ENCODE measurements at places on chromosomes 3 and 15.

GRCh38 chr3:62226601-62227339 lies 146.6 kb downstream of the FEZF2 start:
- no peak for DNase-seq

DNA sequence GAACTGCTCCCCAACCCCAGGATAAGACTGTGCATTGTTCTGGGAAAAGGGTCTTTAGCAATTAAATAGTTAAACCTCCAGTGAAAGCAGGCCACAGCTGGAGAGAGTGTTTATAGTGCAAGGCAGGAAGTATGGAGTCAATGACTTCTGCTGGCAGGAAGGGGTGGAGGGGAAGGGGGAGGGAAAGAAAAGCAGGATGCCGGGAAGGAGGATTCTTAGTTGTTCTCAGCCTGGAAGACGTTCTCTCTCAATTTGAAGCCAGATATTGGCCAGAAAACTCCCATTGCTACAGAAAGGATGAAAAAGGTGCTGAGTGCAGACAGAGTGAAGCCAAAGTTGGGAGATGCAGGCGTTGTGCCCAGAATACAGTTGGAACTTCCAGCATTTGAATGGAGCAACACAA lies 35.7 kb upstream of the ACTL6A start:
- no peak for DNase-seq

- no peak for DNase-seq
These were observed 119.9 kb downstream of the MBNL1 start for GRCh38 chr3:152388631-152389030.

GRCh38 chr3:177213801-177214535 lies 16.7 kb upstream of the TBL1XR1 start:
- DNase-seq, result no peak

GRCh38 chr3:146705225-146705624 lies 100.1 kb upstream of the PLSCR5 start:
- no peak for DNase-seq

- no peak for DNase-seq
These were observed 131.2 kb upstream of the SMAD3 start for GRCh38 chr15:66933932-66934867.

- DNase-seq, result no peak
These were observed 361 bp downstream of the SEMA3F start for GRCh38 chr3:50155491-50155878.
